ENCODE measurements at places on chromosomes 7 and 10.

GRCh38 chr10:94402843-94403379 is 570 bp downstream of the TBC1D12 start:
- peak; percentile 38 for DNase-seq

DNA sequence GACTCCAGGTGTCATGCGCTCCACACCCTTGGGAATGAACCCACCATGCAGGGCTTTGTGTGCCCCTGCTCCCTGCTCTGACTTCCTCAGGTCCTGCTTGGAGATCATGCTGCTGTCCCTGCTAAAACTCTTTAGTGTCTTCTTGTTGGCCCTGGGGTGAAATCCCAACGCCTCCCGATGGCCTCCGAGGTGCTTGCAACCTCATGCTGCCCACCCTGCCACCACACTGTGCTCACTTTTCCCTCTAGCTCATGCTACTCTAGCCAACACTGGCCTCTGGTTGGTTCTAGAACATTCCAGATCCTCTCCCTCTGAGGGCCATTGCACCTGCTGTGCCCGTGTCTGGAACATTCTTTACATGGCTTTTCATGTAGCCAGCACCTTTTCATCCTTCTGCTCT is 227.7 kb downstream of the ADAM12 start:
- peak; percentile 30 for DNase-seq

GRCh38 chr7:17126413-17127268 is 171.8 kb upstream of the AHR start:
- DNase-seq: no peak

- DNase-seq: no peak
These were observed 130.4 kb downstream of the PFKFB3 start for GRCh38 chr10:6333086-6333485.

DNA sequence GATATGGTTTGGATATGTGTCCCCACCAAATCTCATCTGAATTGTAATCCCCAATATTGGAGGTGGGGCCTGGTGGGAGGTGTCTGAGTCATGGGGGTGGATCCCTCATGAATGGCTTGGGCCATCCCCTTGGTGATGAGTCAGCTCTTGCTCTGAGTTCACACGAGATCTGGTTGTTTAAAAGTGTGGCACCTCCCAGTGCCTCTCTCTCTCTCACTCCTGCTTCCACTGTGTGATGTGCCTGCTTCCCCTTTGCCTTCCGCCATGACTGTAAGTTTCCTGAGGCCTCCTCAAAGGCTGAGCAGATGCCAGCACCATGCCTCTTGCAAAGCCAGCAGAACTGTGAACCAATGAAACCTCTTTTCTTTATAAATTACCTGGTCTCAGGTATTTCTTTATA is 4.8 kb upstream of the GCK start:
- DNase-seq: no peak

GRCh38 chr7:24609059-24609458 is 35.8 kb downstream of the PALS2 start:
- peak; percentile 14 for DNase-seq

GRCh38 chr10:44065788-44066526 is 318.9 kb downstream of the CXCL12 start:
- no peak for DNase-seq

GRCh38 chr10:14618674-14619073 is 156.0 kb downstream of the FAM107B start:
- DNase-seq: no peak

GRCh38 chr10:131819241-131820072 is 81.4 kb upstream of the PPP2R2D start:
- DNase-seq: peak; percentile 9

DNA sequence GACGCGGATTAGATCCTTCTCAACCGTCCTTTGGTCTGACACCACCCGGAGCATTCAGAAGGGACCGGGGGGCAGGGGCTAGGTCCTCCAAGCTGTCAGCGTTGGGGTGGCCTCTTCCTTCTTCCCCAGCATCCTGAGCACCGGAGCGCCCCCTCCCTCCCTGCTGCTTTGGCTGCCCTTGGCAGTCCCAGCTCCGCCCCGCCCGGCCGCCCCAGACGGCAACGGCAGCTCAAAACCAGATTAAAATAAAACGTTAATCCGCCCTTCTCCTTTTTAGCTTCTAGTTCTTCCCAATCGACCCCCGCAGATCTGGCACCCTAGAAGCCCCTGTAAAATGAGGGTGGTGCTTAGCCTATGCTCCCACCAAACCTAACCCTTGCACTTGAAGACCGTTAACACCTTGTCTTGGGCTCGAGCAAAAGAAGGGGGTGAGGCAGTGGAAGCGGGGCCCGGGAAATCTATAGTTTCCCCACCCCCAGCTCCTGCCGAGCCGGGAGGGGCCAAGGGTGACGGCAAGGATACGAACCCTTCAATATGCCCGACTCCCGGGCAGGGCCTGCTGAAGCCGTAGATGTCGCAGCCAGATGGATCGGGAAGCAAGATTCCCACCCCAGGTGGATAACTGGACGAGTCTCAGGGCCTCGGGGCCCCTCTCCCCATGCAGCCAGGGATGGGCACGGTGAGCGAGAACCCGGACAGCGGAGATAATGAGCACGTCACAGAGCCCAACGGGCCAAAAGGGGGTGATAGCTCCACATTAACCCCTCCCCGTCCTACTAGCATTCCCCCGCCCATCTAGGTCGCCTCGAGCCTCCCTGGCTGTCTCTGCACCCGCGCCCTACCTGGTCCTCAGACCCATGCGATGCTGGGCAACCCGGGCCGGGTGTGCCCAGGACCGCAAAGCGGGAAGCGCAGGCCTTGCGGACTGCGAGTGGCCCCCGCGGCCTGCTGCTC is 169.7 kb downstream of the NRF1 start:
- peak; percentile 81 for DNase-seq

DNA sequence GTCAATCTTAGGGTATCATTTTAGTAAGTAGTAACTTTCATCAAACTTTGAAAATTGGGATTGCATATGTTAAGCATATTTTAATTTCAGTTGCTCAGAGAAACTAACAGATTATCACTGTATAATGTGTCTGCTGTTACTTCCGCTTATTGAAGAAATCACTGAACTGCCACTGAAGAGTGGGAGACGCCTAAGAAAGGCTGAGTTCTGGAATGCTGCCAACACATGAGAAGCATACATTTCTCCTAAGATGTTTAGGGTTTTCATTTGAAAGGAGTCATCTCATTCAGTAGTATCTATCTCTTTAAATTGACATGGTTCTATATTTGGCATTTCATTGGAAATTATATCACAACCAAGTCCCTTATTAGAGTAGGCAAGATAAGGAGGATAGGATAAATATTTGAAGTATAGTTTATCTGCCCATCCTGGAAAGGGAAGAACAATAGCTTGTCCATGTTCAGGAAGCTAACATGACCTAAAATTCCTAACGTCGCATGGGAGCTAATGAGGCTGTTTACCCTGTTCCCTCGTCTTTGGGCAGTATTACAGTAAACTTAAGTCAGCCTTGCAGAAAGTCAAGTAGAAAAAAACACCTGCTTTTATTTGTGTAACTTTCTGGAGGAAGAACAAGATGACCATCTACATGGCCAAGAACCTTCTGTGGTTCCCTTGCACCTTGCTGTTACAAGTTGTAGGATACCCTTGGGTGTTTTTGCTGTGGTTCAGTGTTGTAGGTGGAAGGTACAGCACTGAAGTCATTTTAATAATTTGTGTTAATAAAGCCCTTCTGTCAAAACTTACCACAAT is 67.3 kb downstream of the NHLRC2 start:
- no peak for DNase-seq

DNA sequence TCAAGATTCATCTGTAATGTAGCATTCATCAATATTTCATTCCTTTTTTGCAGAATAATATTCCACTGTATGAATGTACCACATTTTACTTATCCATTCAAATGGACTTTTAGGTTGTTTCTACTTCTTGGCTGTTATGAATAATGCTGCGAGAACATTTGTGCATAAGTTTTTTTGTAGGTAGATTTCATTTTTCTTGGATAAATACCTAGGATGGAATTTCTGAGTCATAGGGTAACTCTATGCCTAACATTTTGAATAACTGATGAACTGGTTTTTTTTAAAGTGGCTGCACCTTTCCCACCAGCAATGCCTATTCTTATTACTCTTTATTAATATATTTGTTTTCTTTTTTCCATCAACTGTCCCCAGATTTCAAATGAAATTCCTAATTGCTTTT is 9.1 kb upstream of the XPNPEP1 start:
- DNase-seq: no peak

DNA sequence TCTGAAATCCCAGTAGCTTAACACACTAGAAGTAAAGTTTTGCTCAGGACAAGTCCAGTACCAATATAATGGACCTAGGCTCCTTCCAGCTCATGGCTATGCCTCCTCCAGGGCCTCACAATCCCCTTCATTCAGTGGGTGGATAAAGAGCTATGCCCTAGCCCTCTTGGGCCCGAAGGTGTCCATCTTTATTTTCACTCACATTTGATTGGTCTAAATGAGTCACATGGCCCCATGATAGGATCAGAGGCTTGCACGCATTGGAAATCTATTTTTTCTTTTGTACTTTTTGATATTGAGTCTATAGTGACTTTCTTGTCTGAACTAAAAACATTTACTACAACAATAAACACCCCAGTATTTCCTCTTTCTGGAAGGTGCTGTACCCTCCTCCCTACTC is 202.6 kb upstream of the CTBP2 start:
- no peak for DNase-seq

DNA sequence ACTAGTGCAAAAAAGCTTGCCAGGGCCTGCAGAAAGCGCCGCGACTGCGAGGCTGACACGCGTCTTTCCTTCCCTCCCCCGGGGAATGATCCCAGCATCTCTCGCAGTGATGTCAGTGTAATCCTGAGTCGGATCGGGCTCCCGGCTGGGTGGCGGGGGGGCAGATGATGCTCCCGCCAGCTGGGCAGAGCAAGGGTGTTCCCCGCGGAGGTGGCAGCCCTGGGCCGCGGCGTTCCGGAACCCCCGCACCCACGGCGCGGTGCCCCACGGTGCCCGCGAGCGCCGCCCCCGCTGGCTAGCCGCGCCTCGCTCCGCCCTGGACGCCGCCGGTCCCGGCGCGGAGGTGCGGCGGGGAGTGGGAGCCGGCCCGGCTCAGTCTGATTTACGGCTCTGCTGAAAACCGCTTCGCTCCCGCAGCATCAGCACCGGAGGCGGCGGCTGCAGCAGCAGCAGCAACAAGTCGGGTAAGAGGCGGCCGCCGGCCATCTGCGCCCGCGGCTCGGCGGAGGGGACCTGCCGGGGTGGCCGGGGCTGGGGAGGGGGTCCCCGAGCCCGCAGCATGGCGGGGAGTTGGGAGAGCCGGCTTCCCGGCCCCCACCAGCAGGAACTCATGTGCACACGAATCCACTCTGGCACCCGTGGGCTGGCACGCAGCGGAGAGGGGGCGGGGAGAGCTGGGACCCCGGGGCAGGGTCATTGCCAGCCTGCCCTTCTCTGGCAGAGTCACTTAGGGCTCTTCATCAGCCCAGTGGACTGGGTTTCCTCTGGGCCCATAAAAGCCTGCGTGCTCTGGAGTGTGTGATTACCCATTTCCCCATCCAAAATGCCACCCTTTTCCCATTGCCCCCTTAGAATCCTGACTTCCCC is at the start of gene ZNF365:
Gene ZNF365 (plus strand): TSS at position 375 of the 867 bp plus-strand sequence. CDS start 1,825 bp downstream, outside the sequence.
- peak; percentile 64 for DNase-seq

- no peak for DNase-seq
These were observed 22.5 kb downstream of the TMEM72 start for GRCh38 chr10:44933451-44934321.

DNA sequence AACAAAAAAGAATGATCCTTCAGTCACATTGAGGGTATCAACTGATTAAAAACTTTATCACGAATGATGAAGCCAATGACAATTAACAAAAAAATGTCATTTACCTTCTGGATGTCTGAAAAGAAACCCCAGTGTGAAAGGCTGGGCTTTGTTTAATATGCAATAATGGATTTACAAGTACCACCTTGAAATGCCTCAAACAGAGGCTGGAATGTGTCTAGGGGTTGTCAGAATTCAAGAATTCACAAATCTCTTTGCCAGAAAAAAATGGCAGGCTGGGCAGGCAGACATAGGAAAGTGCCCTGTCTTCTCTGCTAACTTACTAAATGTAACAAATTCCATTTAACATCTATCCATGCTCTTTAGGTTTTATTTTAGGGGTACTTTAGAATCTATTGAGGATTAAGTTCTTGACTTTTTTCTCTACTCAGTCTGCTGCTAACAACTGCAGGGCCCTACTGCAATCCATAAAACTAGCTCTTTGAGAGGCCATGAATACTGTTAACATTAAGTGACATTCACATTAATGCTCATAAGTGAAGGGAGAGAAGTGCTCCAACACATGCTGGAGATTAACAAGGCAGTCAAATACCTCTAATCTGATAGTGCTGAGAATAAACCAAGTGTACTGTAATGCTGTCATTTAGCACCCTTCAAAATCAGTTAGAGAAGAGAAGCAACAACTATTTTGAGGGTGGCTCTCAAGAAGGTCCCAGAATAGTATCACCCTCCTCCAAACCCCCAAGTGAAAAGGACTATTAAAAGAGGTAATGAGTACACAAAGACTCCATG is 43.1 kb upstream of the KCNIP2 start:
- DNase-seq: no peak

GRCh38 chr7:127997226-127997922 is 33.9 kb downstream of the LRRC4 start:
- DNase-seq: no peak

GRCh38 chr10:17199351-17199804 is 2.1 kb downstream of the TRDMT1 start:
- DNase-seq: no peak

- DNase-seq: no peak
These were observed 3.9 kb downstream of the PTF1A start for GRCh38 chr10:23195846-23196600.
